ENCODE measurements at places on chromosomes 11 and 22.
A peak's percentile ranks its signal among the peaks of the same experiment; 100 is the strongest.

GRCh38 chr11:130546438-130546837, 98.0 kb downstream of the ADAMTS15 start:
- no peak for DNase-seq

GRCh38 chr22:23126165-23127054, 15.4 kb downstream of the RSPH14 start:
- DNase-seq, result no peak

DNA sequence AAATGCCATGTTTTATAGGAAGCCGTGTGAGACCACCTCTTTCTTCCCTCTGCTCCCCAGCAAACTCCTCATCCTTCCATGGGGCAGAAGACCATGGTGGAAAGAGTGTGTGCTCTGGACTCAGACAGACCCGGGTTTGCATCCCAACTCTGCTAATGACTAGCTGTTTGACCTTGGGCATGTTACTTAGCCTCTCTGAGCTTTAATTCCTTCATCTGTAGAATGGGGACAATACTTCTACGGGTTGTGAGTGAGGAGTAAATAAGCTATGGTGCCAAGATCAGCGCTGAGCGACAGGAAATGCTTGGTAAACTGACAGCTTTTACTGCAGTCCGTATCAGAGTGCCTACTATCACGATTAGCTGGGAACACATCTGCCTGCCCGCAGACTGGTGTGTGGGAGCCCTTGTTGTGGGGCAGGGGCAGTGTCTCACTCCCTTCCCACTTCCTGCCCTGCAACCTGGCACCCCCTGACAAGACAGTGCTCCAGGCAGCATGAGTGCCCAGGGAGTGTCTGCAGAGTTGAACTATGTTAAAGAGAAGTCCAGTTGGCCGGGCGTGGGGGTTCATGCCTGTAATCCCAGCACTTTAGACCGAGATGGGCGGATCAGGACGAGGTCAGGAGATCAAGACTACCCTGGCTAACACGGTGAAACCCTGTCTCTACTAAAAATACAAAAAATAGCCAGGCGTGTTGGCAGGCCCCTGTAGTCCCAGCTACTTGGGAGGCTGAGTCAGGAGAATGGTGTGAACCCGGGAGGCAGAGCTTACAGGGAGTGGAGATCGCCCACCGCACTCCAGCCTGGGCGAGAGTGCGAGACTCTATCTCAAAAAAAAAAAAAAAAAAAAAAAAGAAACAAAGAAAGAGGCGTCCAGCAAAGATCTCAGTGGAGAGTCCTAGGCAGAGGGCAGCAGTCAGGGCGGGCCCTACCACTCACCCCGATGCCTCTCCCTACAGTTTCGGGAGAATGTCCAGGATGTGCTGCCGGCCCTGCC, 2.2 kb downstream of the SEC14L2 start:
- no peak for DNase-seq

DNA sequence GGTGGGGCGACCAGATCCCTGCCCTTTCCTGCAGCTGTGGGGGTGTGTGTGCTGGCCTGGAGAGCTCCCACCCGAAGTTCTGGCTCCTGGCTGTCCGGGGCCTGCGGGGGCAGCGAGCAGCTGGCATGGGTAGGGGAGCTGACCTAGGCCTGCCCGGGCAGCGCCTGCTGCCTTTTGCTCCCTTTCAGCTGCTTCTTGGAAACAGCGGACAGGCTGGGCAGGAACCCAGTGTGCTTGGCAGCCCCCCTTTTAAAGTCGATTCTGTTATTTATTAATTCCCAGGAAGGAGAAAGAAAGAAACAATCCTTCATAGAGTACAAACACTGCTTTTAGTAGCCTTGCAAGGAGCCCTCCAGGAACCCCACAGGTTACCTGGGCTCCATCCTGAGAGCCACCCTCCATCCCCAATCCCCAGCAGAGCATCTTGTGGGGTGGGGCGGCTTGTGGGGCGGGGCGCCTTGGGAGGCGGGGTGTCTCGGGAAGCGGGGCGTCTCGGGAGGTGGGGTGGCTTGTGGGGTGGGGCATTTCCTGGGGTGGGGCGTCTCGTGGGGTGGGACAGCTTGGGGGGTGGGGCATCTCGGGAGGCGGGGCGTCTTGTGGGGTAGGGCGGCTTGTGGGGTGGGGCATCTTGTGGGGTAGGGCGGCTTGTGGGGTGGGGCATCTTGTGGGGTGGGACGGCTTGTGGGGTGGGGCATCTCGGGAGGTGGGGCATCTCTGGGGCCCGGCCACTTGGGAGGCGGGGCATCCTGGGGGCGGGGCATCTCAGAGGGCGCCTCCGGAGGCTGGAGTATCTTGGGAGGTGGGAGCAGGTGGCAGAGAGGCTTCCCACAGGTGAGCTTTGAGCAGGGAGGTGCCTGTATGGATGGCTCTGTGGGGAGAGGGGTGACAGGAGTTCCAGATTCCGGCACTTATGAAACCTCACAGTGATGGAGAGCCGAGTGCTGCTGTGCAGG, 7.0 kb downstream of the CD81 start:
- no peak for DNase-seq

DNA sequence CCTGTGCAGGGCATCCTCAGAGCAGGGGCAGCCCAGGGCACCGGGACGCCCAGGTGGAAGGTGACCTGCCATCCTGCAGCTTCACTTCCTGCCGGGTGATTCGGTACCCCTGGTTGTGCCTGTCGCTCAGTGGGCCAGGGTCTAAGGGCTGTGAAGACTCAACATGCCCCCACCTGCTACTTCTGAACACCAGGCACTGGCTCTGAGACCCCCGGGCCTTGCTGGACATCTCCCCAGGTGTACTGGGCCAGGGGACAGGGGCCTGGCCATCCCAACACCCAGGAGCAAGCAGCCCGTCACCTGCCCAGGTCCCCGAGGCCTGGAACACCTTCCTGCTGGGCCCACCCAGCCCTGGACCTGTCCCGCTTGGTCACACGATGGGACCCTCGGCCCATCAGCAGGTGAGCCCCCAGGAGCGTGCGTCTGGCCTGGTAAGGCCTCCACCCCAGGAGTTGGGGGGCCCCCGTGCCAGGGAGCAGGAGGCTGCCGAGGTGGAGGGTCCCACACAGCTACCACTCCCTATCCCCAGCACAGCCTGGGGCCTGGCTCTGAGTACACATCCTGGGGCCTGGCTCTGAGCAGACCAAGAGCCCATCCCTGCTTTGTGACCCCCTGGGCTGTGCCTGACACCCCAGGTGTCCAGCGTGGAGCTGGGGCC, 3.9 kb upstream of the MUC5B start:
- DNase-seq, result no peak

- DNase-seq, result peak; percentile 60
Measured at GRCh38 chr11:86923999-86924766, 31.0 kb downstream of the FZD4 start.

- DNase-seq, result no peak
Measured at GRCh38 chr11:43952401-43953342, 10.2 kb downstream of the C11orf96 start.

DNA sequence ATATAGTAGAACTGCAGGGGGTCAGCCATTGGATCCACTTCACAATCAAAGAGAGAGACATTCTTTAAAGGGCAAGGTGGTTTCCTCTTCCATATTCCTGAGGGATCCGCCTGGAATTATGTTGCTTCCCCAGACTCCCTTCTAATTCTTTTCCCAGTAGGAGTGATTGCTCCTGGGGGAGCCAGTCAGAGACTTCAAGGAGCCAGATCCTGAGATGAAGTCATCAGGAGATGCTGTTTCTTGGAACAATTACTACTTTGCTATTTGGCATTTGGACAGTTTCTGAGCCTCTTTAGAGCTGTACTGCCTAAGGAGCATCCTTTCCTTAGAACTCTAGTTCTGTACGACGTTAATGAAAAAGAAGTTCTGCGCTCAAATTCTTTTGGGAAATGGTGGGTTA, 1.9 kb upstream of the OR9Q2 start:
- no peak for DNase-seq
